Activated T-cell treated with anti-CD3 and anti-CD28 coated beads, Interleukin-2, amount 50 U/mL, for 72 hours (primary cell): ENCODE measurements at places on chromosomes 6 and 20. TPM values are rescaled to one million over a fixed set of nuclear protein-coding genes. Genes with fewer than 3 reads are reported as not detected.

SAMD10 gene
- total RNA-seq, result 54.6 TPM

CST4 gene
- not detected for total RNA-seq

- no peak for DNase-seq
Observed at GRCh38 chr6:33124947-33125346, 49.2 kb downstream of the HLA-DPB1 start.

DNA sequence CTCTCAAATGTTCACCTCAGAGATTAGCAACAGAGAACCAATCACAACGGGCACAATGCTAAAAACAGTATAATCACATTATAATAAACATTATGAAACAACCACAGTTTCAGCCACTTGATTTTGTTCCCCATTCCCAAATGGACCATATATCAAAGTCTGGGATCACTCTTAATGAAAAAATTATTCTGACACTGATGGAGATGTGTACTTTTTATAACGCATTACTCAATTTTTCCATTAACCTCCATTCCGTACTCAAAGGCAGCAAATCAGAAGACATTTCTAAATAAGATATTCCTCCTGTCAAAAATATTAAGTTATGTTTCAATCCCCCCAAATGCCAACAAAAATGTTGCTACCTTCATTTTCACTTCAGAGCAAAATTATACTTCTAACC is 2.8 kb downstream of the CPNE1 start:
- no peak for DNase-seq

DNA sequence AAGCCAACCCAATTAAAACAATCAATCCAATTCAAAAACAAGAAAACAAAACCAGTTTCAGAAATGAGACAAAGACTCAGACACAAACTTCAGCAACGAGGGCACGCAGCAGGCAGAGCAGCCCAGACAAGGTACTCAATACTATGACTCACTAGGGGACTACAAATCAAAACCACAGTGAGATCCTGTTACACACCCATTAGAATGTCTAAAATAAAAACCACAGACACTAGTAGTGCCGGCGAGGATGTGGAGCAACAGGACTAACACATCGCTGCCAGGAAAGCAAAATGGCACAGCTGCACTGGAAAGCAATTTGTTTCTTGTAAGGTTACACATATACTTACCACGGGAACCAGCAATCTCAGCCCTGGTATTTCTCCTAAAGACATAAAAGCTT is 28.4 kb upstream of the MAS1L start:
- DNase-seq, result peak; percentile 45

GRCh38 chr6:85569323-85569722 is 24.3 kb downstream of the SNX14 start:
- no peak for DNase-seq
